ENCODE measurements at places on chromosomes 1 and 21.

DNA sequence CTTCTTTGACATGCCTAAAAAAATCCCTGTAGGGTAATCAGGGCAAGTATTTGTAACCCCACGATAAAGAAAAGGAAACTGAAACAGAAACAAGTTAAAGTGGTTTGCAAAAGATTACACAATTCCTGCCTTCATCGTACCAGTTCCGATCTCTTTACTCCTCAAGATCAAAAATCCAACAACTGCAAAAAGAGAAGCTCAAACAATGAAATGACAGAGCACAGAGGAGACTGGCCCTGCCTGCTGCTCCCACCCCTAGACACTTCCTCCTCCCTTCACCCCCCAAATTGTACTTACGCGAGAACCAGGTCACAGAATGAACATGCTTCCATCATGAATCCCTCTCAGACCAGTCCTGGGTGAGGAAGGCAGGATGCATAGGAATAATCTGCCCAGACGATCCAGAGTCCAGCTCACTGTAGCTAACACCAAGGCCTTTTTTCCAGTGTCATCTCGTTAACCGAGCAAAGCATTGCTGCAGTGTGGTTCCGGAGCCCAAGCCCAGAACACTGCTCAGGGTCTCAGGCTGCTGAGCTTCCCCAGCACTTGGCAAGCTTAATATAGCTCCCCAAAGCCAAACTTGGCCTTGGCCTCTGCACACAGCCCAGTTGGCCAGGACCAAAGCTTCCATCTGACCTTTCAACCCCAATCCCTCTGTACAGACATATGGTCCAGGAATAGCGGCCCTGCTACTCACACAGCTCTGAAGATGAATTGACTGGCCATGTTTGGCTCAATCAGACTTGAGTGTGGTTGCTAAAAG lies 20.3 kb downstream of the RXRG start:
- DNase-seq = no peak

DNA sequence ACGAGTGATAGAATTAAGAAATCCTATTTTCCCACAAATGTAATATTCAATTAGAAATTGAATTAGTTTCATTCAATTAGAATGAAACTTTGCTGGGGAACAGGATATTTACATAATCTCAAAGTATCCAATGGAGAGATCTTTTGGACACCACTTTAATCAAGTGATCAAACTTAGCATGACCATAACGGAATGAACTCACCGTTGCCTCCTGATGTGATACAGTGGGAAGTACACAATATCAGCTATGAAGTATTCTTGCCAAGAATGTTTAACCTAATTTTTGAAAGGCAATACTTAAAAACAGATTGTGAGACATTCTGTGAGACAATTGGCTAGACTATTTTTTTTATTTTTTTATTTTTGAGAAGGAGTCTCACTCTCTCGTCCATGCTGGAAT lies 16.6 kb downstream of the CDKN2C start:
- no peak for DNase-seq

GRCh38 chr1:66769512-66770229 lies 17.4 kb downstream of the DYNLT5 start:
- no peak for DNase-seq

GRCh38 chr1:59879574-59879973 lies 47.0 kb downstream of the CYP2J2 start:
- no peak for DNase-seq

DNA sequence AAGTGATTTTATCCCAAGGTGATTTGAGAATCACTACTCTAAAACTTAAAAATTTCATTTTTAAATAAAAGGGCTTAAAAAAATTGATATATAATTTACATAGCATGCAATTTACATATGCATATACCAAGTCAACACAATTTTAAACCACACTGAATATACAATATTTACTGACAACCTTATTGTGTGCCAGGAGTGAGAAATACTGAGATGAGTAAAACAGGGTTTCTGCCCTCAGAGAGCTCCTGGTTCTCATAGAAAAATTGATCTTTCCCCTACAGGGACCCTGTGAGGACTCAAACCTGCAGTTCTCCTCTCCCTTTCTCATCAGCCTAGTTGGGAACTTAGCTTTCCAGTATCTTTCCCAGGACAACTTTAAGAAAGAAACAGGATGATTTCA lies 27.0 kb downstream of the PLPP3 start:
- no peak for DNase-seq

- no peak for DNase-seq
These were observed 14.5 kb upstream of the CSF3R start for GRCh38 chr1:36497207-36497606.

DNA sequence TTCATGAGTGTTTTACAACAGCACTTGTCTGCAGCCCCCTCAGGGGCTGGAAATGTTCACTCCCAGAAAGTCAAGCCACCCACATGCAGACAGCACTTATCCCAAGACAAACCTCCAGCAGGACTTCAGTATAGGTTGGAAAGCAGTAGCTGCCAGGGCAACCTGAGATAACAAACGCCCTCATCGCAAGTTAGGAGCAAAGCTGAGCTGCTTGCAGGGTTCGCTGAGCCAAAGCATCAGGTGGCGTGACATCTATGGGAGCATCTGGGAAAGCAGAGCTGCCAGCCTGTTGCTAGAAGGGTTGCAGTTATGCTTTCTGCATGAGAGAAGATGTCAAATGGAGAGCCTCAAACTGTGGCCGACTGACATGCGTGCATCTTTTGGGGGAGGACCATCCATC lies 4.2 kb upstream of the STXBP3 start:
- no peak for DNase-seq

DNA sequence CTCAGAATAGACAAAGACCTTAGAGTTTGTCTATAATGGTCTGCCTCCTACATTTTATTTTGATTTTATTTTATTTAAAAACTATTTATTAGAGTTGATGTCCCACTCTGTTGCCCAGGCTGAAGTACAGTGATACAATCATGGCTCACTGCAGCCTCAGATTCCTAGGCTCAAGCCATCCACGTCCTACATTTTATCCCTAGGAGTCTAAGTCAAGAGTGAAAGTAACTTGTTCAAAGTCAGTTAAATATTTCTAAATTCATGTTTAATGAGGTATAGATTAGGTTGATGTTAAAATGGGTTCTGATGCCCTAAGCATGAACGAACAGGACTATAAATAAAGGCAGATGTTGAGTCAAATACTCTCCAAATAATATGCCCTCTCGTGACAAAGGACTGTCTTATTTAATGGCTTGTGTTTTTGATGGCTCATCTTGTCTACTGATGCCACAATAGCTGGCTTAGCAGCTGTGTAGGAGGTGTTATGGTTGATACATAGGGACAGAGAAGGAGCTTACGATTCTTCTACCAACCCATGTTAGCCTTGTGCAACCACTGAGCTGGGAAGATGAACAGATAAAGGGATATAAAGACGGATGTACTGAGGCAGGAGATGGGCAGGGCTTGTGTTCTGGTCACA lies 66.0 kb upstream of the CR1L start:
- DNase-seq = no peak

GRCh38 chr1:218353656-218354055 lies 8.5 kb downstream of the TGFB2 start:
- DNase-seq = no peak

DNA sequence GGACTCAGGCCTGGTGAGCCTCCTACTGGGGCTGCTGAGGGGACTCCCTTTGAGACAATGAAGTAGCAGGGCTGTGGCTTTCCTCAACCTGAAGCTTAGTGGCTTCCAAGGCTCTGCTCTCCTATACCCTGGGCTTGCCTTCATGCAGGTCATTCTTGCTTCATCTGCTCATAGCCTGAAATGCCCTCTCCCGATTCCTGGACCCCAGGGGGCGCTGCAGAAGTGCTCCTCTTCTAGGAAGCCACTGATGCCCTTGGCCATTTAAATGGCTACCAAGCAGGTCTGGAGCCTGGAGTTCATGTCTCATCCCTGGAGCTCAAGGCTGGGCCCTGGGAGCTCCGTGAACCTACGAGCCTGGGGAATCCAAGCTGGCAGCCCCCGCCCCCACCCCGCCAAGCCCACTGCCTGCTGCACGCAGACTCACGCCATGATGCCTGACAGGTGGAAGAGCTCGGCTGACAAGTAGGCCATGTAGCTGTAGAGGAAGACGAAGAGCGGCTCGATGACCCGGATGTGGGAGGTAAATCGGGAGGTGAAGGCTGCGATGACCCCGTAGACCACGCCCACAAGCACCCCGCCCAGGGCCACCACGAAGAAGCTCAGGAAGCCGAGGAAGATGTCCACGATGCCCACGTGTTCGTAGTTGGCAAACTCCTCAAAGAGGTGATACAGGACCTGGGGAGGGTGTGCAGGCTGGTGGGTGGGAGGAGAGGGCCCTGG lies 45.7 kb downstream of the SLC9A1 start:
- no peak for DNase-seq

GRCh38 chr1:75265792-75266191 lies 131.6 kb downstream of the LHX8 start:
- no peak for DNase-seq
